ENCODE measurements at places on chromosomes 1 and 21.
A peak's percentile ranks its signal among the peaks of the same experiment; 100 is the strongest.

- no peak for DNase-seq
These were observed 645.0 kb downstream of the PTPRC start for GRCh38 chr1:199283794-199284193.

GRCh38 chr1:67705735-67706453, 20.9 kb downstream of the GADD45A start:
- DNase-seq, result no peak

- peak; percentile 40 for DNase-seq
These were observed 37.3 kb upstream of the SYT14 start for GRCh38 chr1:209900734-209901133.

DNA sequence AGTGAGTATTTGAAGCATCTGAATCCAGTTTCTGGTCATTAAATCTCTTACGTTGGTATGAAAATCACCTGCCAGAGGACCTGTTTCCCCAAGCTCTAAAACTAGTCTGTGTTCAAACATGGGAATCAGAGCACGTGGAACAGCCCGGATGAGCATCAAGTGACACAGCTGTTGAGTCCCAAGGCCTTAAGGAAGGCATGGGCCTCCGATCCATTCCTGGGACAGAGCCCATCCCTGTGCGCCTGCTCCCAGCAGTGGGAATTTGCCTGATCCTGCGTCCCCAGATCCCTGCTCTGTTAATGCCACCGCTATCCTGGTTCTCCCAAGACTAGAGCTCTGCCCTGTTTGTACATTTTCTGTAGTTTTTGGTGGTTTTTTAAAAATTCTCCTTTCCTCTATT, 68.4 kb upstream of the FBXO28 start:
- no peak for DNase-seq

DNA sequence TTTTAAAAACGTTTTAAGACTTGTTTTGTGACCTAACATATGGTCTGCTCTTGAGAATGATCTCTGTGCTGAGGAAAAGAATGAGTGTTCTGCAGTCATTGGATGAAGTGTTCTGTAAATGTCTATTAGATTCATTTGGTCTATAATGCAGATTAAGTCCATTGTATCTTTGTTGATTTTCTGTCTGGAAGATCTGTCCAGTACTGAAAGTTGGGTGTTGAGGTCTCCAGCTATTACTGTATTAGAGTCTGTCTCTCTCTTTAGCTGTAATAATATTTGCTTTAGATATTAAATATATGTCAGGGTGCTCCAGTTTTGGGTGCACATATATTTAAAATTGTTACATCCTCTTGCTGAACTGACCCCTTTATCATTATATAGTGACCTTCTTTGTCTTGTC, 43.2 kb downstream of the CELF3 start:
- no peak for DNase-seq

DNA sequence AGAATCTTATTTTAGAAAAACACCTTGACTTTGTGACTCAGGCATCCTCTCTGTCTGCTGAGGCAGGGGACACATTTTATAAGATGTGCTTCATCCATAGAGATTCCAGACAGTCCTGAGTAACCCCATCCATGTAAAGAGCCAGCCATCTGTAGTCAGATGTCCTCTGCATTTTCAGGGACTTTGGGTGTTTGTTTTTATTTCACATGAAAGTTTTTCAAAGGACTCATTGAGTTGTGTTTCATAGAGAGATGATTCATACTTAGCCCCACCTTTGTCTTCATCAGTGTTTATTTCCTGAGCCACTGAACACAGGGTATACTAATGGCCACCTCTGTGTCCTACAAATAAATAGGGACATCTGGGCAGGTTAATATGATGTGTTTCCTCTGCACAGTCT, 280.4 kb downstream of the CACNA1E start:
- DNase-seq, result no peak

DNA sequence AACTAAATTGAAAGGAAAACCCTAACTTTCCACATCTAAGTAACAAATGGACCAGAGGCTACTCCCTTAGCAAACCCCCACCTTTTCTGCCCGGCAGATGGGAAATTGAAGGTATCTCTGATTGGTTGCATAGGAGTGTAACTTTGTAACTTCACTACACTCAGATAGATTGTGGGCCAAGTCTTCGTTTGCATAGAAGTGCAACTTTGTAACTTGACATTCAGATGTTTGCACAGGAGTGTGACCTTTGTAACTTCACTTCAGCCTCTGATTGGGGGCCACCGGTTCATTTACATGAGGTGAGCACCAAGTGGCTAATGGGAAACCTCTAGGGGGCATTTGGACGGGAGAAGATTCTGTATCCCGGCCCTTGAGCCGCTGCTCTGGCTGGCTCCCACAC, 59.4 kb downstream of the C1orf94 start:
- DNase-seq, result no peak

Measured in SW 1271 (cell line).